ENCODE measurements at places on chromosomes 16 and 17.

DNA sequence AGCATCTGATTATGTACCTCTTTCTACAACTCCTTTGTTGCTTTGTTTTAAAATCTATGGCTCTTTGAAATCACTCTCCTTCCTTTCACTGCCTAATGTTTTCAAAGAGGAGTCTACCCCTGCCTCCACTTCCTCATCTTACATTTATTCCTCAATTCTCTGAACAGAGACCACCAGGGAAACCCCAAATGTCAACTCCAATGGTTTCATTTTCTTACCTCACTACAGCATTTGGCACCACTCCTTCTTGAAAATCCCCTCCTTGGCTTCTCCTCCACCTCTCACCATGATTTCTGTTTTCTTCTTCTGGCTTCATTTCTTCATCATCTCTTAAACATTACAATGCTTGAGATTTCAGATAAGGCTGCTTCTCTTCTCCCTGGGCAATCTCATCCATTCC, 2.4 kb upstream of the PIK3R5 start:
- H3K4me3 ChIP-seq: no peak overlapping the region
- no peaks in the 10 kb centered on the region for H3K36me3 ChIP-seq
- no peak overlapping the region for H3K27ac ChIP-seq
- H3K27me3 ChIP-seq: no peaks in the 10 kb centered on the region

GRCh38 chr17:28433721-28434120, 27.7 kb upstream of the SLC46A1 start:
- H3K27me3 ChIP-seq: no peaks in the 10 kb centered on the region
- DNase-seq: no peak
- H3K36me3 ChIP-seq: no peaks in the 10 kb centered on the region

DNA sequence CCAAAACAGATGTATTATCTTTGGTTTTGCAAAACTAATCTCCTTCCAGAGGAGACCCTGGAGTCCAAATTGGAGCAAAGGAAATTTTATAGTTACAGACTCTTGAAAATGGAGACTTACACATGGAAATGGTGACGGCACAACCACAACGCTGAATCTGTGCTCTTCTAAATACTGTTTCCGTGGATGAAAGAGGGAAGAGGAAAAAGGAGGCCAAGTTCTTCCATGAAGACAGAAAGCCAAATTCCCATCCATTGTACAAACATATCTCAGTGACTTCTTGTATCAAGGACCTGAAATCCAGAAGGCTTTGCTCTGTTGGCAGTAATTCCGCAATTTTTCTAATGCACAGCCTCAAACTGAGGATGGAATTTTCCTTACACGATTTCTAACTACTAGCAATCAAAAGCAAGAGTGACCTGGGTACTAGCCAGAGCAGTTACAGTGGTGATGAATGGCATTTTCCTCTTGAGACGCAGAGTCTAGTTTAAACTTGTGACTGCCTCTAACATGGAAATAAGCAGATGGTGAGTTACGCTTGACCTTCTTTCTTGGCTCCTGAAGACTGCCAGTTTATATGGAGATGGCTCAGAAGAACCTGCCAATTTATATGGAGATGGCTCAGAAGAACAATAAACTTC, 38.5 kb downstream of the VPS53 start:
- H3K27me3 ChIP-seq: no peaks in the 10 kb centered on the region
- no peak overlapping the region for H3K4me3 ChIP-seq
- no peak overlapping the region for H3K27ac ChIP-seq
- no peaks in the 10 kb centered on the region for H3K4me1 ChIP-seq
- no peaks in the 10 kb centered on the region for H3K36me3 ChIP-seq

- DNase-seq: no peak
- no peaks in the 10 kb centered on the region for H3K4me1 ChIP-seq
These were observed 269.8 kb upstream of the MYOCD start for GRCh38 chr17:12395733-12396354.

- no peaks in the 10 kb centered on the region for H3K36me3 ChIP-seq
- no peak overlapping the region for H3K4me3 ChIP-seq
- no peak overlapping the region for H3K27ac ChIP-seq
These were observed 376.1 kb downstream of the SEC14L1 start for GRCh38 chr17:77516902-77517301.

GRCh38 chr16:86959091-86959651, 358.0 kb downstream of the C16orf95 start:
- no peaks in the 10 kb centered on the region for H3K36me3 ChIP-seq
- H3K4me3 ChIP-seq: no peak overlapping the region
- no peak overlapping the region for H3K27ac ChIP-seq
- no peaks in the 10 kb centered on the region for H3K4me1 ChIP-seq
- no peak for DNase-seq
- no peaks in the 10 kb centered on the region for H3K27me3 ChIP-seq

DNA sequence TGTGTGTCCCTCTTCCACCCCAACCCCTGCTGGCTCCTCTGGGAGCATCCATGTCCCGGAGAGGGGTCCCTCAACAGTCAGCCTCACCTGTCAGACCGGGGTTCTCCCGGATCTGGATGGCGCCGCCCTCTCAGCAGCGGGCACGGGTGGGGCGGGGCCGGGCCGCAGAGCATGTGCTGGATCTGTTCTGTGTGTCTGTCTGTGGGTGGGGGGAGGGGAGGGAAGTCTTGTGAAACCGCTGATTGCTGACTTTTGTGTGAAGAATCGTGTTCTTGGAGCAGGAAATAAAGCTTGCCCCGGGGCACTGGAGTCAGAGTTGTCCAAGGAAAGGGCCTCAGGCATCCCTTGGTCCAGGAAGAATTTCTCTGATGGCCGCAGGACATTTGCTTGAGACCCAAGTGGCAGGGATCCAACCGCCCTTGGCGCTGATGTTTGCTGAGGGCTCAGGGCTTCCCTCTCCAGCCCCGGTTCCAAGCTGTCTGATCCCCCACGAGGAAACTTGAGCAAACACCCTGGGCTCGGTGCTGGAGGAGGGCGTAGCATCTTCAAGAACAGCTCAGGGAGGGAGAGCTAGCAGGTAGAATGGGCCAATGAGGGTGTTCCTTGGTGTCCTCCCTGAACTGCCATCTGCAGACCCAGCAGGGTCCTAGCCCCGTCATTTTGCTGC, 4.5 kb downstream of the NXPH3 start:
- H3K27ac ChIP-seq: no peak overlapping the region
- no peaks in the 10 kb centered on the region for H3K36me3 ChIP-seq
- no peak for DNase-seq
- H3K4me3 ChIP-seq: no peak overlapping the region
- H3K27me3 ChIP-seq: peaks cover 14% of the 10 kb centered on the region
- H3K4me1 ChIP-seq: peaks cover 11% of the 10 kb centered on the region

GRCh38 chr17:19343671-19344151, 18.8 kb downstream of the B9D1 start:
- H3K27ac ChIP-seq: no peak overlapping the region
- H3K36me3 ChIP-seq: no peaks in the 10 kb centered on the region
- no peaks in the 10 kb centered on the region for H3K4me1 ChIP-seq
- DNase-seq: peak; percentile 39
- no peaks in the 10 kb centered on the region for H3K27me3 ChIP-seq
- H3K4me3 ChIP-seq: no peak overlapping the region

DNA sequence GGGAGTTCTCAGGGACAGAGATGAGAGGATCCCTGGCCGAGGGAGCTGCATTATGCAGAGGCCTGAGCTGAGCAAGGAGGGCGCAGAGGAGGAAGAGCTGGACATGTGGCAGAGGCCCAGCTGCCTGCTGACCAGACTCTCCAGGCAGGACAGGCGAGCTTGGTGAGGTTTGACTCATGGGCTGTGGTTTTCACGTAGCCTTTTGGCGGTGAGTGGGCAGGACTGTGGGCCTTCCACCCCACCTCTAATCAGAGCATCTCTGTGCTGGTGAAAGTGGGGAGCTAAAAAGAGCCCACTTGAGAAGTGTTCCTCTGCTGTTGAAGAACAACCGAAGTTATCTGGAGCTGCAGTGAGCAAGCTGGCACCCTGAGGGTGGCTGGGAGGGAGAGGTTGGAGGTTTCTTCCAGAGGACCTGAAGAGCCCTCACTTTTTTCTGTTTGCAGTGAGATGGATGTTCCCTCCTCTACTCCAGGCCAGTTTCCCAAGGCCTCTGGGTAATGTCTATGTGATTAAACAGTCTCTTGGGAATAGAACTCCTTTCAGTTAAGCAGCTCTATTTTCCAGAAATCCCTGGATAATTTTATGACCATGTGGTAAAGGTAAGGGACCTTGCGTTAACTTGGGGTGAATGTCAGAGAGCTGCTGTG, 11.9 kb downstream of the EPN2 start:
- H3K4me1 ChIP-seq: no peaks in the 10 kb centered on the region
- H3K36me3 ChIP-seq: no peaks in the 10 kb centered on the region
- DNase-seq: peak; percentile 45
- H3K27ac ChIP-seq: peak overlapping the region; percentile 68
- no peaks in the 10 kb centered on the region for H3K27me3 ChIP-seq

GRCh38 chr17:80665792-80666191, 121.2 kb downstream of the RPTOR start:
- no peaks in the 10 kb centered on the region for H3K4me1 ChIP-seq
- no peaks in the 10 kb centered on the region for H3K36me3 ChIP-seq
- H3K27me3 ChIP-seq: no peaks in the 10 kb centered on the region
- no peak for DNase-seq
- H3K27ac ChIP-seq: no peak overlapping the region

- no peak overlapping the region for H3K27ac ChIP-seq
- H3K4me3 ChIP-seq: no peak overlapping the region
- H3K27me3 ChIP-seq: no peaks in the 10 kb centered on the region
These were observed 54.8 kb downstream of the CDH13 start for GRCh38 chr16:82681592-82681991.

DNA sequence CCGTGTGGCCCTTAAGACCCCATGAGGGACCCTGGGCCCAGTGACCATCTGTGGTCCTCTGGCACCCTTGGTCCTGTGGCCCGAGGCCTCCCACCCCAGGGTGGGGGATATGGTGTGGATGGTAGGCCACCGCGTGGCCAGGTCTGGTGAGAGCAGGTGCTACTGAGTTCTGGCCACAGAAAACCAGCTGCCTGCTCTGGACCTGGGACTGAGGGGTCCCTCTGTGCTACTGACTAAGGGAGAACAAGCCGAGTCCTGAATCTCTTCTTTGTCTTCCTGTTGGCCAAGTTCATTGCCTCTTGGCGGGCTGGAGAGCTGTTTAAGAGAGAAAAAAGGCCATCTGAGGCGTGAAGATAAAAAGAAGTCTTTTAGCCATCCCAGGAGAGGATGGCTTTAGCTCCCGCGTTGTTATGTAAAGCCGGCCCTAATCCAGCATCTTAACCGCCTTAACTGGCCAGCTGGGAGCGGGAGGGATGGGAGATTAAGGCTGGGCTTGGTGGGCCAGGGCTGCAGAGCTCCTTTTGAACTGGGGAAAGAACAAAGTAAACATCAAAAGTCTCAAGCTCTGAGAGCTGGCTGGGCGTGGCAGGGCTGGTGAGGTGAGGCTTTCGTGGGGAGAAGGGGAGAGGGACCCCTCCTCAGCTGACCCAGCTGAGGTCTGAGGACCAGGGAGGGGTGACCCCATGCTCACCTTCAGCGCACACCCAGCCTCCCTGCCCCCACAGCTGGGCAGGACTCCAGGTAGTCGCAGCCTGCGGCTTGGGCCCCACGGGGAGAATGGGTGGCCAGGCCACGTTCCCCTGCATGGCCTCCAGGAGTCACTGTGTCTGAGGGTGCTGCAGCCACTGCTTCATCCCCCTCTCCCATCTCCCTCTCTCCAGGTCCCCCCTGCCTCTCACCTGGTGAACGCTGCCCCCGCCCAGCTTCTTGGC, 62.4 kb downstream of the NKD1 start:
- DNase-seq: no peak
- no peaks in the 10 kb centered on the region for H3K4me1 ChIP-seq
- no peak overlapping the region for H3K27ac ChIP-seq
- no peak overlapping the region for H3K4me3 ChIP-seq

DNA sequence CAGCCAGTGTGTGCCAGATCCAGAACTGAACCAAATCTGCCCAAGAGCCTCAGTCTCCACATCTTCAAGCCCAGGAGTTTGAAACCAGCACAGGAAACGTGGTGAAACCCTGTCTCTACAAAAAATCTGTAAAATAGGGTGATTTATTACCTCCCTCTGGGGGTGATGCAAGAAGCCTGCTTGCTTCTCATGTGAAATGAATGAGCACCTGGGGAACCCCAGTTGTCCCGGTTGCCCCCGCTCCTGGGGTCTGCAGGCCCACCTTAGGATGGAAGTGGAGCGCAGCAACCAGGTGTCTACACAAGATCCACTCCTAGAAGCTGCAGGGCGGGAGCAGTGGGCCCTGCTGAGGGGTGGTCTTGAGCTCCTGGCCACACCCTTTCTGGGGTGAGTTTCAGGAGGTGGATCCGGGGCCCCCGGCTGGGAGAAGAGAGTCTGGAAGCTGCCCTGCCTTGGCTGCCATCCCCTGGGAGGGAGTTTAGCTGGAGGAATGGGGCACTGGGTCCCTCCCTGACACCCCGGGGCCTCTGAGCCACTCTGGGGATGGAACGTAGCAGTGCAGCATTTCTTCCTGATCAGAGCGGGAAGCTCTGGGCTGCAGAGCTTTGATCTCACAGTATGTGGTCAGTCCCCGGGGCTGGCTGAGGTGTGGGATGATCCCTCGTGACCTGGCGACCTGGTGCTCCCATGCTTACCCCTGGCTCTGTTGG, 117.8 kb downstream of the RAB11FIP4 start:
- H3K4me1 ChIP-seq: no peaks in the 10 kb centered on the region
- H3K27ac ChIP-seq: peak overlapping the region; percentile 49
- H3K27me3 ChIP-seq: no peaks in the 10 kb centered on the region
- H3K4me3 ChIP-seq: peak overlapping the region; percentile 31
- no peak for DNase-seq

- H3K27ac ChIP-seq: no peak overlapping the region
- no peaks in the 10 kb centered on the region for H3K36me3 ChIP-seq
- H3K4me3 ChIP-seq: no peak overlapping the region
- DNase-seq: no peak
- H3K4me1 ChIP-seq: no peaks in the 10 kb centered on the region
- H3K27me3 ChIP-seq: no peaks in the 10 kb centered on the region
These were observed 12.9 kb upstream of the SLC39A11 start for GRCh38 chr17:73105431-73105830.

DNA sequence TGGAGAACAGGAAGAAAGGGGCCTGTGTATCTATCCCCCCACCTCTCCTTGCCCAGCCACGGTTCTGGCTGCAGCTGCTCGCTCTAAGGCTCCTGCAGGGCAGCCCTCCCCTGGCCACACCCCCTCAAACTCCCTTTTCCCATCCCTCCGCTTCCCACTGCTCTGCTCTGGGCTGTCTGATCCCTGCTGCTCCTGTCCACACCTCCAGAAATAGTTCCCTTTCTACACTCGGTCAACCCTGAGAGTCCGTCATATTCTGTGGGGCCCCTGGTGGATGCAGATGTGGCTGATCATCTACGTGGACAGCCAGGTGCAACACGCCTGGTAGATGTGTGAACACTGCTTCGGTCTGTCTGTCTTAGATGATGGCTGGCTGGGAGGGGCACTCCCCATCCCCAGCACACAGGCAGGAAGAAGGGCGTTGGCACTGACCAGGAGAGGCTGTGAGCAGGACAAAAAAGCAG, 19.3 kb upstream of the KRT19 start:
- no peaks in the 10 kb centered on the region for H3K4me1 ChIP-seq
- H3K4me3 ChIP-seq: no peak overlapping the region
- no peak overlapping the region for H3K27ac ChIP-seq
- H3K27me3 ChIP-seq: no peaks in the 10 kb centered on the region
- no peak for DNase-seq
- no peaks in the 10 kb centered on the region for H3K36me3 ChIP-seq
